Left renal cortex interstitium (tissue), 4 donors: ENCODE measurements at places on chromosomes 11 and 22.

DNA sequence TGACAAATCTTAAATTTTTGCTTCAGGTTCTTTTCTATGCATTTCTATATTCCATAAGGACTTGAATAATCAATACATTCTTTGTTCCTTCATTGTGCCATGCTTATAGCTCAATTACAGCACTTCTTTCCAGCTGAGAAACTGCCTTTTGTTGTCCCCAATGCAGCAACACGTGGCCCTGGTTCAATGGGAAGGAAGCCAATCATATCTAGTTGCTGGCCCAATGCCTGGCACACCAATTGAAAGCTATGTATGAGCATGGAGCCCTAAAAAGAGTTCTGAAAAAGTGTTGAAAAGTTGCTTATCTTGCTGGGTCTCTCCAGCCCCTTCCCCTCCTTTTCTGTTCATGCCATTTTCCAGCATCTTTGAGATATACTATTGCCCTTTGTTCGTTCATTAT lies 448.0 kb upstream of the FAT3 start:
- no peak for DNase-seq

DNA sequence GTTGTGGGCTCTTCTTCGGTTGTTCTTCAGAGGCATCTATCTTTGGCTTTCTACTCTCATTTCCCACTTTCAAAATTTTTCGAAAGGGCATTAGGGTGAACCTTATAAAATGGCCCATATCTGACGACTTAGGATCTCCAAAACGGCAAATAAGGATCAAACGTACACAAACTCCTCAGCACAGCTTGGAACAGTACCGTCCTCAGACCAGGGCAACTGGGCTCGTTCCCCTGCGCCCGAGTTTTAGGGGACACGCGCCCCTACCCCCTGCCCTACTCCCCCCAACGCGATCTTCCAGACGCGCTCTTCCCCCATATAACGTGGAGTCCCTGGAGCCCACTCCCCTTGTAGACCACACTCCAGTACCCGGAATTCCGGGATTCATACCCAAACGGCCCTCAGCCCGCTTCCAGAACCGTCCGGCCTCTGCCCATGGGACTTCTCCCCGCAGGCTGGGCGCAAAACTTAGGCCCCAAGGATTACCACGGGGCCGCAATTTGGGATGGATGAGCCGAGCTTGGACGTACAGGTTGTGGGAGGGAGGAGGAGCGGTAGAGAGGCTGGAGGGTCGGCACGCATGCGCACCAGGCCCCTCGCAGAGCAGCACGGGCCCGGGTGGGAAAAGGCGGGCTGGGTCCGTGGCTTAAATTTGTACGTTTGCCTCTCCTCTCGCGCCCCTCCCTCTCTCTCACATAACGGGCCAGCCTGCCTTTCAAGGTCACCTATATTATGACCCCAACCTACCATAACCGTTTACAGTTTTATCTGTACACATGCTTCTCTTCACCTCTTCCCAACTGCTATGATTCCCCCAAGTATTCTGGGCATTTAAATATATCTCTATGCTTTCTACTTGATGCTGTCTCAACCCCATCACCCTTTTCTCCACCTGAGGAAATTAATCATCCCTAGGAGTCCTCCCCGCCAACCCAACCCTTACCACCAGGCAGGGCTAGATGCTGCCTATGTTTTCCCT lies 3.4 kb downstream of the CCDC89 start:
- DNase-seq = peak; percentile 59

DNA sequence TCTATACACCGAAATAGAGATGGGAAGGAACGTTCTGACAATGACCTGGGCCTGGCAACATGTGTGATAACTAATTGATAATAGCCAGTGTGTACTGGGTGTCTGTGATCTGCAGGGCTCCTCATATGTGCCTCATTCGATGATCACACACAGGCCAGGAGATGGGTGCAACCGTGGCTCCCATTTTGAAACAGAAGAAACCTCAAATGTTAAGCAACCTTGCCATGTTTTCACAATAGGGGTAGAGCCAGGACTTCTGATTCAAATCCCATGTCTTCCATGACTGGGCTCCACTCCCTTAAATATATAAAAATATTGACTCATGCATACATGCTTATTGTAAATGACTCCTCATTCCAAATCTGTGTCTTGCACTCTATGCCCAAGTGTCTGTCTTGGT lies 11.1 kb downstream of the APOL3 start:
- no peak for DNase-seq

- no peak for DNase-seq
These were observed 5.3 kb downstream of the GAS2 start for GRCh38 chr11:22671751-22672150.

DNA sequence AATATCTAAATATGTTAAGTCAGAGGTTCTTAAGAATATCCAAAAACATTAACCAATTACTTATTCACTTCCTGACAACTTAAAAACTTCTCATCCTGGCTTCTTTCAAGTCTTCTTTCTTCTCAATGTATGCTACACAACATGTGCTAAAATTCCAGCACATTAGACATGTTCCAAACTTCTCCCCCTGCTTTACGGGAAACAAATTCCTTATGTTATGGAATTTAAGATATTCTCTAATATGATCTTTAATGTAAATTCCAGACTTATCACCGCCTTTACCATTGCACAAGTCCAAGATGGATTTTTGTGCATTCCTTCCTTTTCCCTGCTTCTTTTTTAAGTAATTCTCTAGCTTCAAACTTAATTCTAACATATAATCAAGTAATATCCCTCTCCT lies 964.5 kb upstream of the CHORDC1 start:
- no peak for DNase-seq

DNA sequence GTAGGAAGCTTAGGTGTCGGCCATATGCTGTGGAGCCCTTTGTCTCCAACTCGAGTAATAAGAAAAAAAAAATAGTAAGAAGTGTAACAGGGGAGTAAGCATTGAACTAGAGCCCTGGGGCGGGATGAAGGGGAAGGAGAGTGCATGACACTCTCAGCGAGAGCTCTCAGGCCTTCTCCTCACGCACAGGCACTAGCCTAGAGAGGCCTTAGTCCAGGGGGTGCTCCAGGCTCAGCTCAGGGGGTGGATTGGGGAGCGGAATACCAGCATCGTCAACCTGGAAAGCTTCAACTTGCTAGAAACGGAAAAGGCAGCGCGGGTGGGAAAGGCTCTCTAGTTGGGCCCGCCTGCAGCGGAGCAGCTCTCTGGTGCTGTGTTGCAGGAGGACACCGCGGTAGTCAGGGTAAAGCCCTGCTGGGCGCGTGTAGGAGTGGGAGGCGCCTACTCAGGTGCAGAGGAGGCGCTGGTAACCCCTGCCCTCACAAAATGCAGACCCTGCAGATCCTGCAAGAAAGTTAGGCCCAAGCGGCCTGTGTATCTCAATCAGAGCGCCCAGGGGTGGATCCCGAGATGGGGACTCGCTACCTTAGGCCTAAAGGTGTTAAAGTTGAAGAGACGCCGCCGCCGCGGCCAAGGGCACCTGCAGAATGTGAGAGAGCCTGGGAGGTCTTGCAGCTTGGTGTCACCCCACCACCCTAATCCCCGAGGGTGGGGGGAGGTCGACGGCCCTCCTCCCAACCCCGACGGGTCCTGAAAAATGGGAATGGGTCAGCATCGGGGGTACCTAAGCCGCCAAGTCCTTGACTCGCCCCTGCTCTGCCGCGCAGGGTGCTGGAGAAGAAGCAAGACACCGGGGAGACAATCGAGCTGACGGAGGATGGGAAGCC lies 2.8 kb downstream of the SLC17A6 start:
- DNase-seq = no peak

- DNase-seq = no peak
These were observed 293.7 kb downstream of the DDX10 start for GRCh38 chr11:108958368-108959104.

- no peak for DNase-seq
These were observed 43.5 kb downstream of the DRD2 start for GRCh38 chr11:113431746-113432145.

GRCh38 chr11:36564376-36565030 lies 3.3 kb upstream of the RAG1 start:
- peak; percentile 56 for DNase-seq

- no peak for DNase-seq
These were observed 75.4 kb upstream of the RTL6 start for GRCh38 chr22:44573451-44573850.

DNA sequence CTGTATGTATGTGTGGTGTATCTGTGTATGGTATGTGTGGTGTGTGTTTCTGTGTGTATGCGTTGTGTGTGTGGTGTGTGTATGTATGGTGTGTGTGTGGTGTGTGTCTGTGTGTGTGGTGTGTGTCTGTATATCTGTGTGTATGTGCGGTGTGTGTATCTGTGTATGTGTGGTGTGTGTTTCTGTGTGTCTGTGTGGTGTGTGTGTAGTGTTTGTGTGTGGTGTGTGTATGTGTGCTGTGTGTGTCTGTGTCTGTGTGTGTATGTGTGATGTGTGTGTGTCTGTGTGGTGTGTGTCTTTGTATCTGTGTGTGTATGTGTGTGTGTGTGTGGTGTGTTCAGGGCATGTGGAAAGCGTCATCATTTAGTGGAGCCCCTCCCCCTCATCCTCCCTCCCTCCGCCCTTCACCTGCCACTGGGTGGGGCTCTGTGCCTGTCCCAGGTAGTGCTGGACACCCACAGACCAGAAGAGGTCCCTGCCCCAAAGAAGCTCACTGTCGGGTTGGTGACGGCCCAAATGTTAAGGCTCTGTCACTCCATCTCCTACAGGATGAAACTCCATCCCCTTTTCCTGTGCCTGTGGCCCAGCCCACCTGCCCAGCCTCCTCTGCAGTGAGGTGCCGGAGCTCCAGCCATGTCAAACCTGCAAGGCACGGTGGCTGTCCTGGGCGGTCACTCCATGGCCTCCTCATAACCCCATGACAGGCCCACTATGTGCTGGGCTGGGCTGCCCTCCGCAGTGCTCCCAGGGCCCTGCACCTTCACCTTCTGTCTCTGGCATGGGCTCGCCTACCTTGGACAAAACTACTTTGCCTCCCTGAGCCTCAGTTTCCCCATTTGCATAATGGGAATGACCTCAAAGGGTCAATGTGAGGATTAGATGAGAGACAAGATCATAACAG lies 23.4 kb upstream of the SHISAL1 start:
- DNase-seq = no peak

- no peak for DNase-seq
These were observed 241.4 kb downstream of the TTC28 start for GRCh38 chr22:28438183-28438768.

DNA sequence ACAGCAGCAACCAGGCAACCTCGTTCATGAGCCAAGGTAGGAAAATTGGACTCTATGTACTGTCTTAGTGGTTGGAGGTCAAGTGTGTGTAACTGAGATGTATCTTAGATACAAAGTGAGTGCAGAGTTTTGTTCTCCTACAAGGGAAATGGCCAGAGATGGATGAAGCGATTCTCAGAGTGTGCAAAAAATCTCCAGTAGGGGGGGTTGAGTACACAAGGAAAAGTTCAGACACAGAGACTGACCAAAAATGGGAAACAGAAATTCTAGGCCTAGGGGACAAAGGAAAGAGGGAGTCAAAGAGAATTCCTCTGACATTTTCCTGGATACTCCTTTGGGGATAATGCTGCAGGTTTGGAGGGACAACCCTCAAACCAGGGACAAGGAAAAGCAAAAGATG lies 38.2 kb upstream of the OR5AK2 start:
- no peak for DNase-seq

GRCh38 chr22:47107431-47107830 lies 345.0 kb downstream of the TBC1D22A start:
- no peak for DNase-seq

- no peak for DNase-seq
These were observed 107.0 kb downstream of the WNT7B start for GRCh38 chr22:45870011-45870410.

- no peak for DNase-seq
These were observed 315.0 kb downstream of the BRD1 start for GRCh38 chr22:49512487-49513165.

- no peak for DNase-seq
These were observed 139.3 kb downstream of the ST3GAL4 start for GRCh38 chr11:126494831-126495230.

DNA sequence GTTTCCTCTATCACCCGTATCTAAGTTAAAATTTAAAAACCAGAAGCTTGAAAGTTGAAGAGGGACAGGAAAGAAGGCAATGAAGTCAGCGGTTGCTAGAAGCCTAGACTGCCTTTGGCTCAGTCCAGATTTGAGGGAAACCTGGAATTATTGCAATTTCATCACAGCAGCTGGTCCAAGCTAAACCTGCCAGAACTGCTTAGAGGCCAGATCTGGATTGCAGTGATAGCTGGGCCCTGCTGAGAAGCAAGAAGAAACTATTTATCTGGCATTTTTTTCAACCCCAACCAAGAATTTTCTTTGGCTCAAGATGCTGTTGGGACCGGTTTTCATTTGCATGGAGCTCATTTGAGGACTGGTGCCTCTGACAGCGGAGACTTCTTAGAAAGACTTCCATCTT lies 121.5 kb upstream of the TEAD1 start:
- no peak for DNase-seq
